ENCODE measurements at places on chromosomes 7 and 10.

- no peak for DNase-seq
Observed at GRCh38 chr10:88598055-88598454, 11.5 kb downstream of the LIPJ start.

GRCh38 chr10:100652406-100653135 is 92.8 kb upstream of the PAX2 start:
- no peak for DNase-seq

DNA sequence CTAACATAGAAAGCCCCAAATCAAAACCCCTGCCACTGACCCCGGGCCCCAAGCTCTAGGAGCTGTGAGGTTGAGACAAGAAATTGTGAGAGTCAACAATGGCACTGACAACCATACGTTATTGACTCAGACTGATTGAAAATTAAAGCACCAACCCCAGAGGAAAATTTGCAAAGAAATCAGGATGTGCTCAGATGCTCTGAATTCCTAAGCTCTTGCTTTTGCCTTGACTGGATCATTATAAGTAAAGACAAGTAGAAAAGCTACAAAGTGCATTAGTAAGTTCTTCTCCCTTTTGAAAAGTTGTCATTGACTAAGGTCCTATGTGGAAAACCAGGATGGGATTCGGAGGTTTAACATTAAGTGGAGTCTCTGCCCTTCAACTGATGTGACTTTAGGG is 130.2 kb downstream of the SAMD9 start:
- no peak for DNase-seq

DNA sequence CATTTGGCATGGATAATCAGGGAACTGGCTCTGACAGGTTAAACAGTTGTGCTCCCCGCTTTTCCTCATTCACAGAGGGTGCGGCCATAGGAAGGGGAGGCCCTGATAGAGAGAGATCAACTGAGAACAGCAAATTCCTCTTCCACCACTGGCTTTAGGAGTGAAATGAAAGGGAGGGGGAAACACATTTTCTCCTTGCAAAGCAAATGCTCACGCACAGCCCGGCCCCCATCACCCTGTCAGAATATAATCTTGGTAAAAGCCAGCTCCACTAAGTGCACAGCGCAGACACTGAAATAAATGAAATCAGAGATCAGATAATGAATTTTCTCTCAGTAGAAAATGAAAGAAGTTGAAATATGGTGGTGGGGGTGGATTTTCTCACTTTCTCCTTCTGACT is 187.2 kb downstream of the GLI3 start:
- no peak for DNase-seq

- no peak for DNase-seq
Observed at GRCh38 chr10:109696981-109697775, 226.1 kb downstream of the XPNPEP1 start.

- peak; percentile 49 for DNase-seq
Observed at GRCh38 chr7:42770114-42770513, 141.8 kb downstream of the C7orf25 start.

GRCh38 chr10:93702210-93703001 is at the start of gene FRA10AC1:
TSS of gene FRA10AC1 (minus strand) at chr10:93702592. CDS start at chr10:93700106, 2,486 bp downstream.
- peak; percentile 85 for DNase-seq

DNA sequence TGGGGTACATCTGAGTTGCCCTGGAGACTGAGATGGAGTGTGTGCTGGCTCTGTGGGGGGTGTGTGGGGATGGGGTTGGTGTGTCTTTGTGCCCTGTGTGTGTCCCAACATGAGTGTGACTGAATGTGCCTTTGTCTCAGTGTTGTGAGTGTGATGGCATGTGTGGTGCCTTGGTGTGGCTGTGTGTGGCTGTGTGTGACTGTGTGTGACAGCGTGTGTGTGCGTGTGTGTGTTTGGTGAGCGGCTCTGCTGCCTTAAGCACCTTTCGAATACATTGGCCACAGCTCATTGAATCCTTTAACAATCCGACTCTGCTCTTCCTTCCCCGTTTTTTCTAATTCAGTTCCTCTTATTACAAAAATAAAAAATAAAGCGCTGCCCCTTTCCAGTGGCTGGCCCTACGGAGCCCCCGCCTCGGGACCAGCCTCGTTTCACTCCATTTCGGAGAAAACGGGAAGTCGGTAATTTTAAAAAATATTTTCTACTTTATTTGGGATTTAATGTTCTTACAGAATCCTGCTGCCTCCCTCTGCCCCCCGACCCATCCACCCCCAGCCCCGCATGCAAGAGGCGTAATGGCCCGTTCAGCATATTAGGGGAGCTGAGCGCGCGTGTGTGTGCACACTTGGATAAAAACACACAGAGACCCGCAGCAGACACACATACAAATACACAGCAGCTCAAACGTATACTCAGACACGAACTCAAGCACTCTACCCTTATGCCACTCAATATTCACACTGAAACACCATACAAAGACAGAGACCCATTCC is 35.5 kb downstream of the HIF1AN start:
- DNase-seq, result no peak

DNA sequence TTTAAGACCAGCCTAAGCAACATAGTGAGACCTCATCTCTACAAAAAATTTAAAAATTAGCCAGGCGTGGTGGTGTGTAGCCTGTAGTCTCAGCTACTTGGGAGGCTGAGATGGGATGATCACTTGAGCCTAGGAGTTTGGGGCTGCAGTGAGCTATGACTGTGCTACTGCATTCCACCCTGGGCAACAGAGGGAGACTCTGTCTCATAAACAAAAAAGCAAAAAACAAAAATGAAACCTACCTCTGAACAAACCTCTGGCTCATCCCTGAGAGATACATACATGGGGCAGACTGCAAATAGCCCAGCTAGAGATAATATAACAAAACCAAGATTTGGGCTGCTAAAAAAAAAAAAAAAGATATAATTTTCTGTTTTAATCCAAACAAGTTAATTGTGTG is 19.5 kb downstream of the C10orf67 start:
- DNase-seq, result no peak

- no peak for DNase-seq
Observed at GRCh38 chr10:972763-973162, 15.5 kb upstream of the GTPBP4 start.

GRCh38 chr10:118115701-118116100 is 69.0 kb upstream of the RAB11FIP2 start:
- no peak for DNase-seq

DNA sequence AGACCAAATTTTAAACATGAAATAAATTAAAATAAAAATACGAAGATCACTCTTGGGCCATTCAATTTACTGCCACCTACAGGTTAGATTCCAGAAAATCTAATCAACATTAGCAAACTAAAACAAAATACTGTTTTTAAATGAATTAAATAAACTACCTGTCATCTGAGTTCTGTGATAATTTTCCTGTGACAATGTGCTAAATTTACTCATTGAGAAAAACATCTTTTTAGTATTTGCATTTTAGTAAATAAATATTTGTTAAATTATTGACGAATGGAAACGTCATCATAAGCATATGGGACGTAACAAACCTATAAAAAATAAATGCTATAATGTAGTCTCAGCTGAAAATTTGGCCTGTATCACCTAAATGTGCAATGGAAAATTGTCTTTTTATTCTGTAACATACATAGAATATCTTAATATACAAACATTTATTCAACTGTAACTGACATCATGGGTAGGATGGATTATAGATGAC is 72.1 kb downstream of the ITGB8 start:
- no peak for DNase-seq

DNA sequence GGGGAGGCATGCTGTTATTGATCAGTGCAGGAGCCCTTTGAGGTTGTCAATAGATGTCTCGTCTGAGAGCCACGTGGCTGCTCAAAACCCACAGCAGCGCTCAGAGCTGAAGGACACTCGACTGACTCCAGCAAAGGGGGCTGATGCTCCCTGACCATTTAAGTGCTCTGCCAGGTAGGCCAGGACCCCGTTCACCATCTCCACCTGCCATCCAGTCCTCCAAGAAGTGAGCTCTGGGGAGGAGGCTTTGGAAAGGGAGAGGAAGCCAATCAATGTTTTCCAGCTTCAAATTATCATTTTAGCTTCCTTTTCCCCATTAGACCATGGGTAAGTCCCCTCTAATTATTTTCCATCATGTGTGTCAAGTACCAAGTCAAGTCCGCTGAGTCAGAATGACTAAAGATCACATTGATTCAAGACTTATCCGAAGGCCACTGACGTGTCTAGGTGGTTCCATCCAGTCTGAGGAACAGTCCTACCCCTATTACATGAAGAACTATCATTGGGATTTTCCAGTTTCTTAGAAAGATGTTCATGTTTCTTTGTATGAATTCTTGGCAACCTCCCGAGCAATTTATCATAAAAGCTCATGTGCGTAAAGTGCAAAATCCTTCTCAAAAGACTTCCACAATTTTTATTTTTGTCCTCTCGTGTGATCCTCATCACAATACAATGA is 302.6 kb upstream of the LYZL1 start:
- DNase-seq, result no peak

DNA sequence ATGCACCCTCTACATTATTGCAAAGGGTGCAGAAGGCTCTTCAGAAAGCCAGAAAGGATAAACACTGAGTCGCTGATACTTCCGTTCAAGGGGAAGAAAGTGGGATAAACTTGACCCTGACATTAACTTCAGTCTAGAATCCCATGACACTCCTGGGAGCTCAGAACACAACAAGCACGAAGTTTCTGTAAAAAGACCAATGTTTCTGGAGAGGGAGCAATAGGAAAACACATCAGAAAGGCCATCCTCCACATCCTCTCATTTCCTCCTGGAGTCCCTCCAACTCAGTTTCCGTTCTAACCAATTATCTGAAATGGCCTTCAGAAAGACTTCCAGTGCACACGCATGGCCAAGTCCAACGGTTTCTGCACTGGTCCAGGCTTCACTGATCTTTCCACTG is 113.5 kb downstream of the SORBS1 start:
- DNase-seq, result no peak

DNA sequence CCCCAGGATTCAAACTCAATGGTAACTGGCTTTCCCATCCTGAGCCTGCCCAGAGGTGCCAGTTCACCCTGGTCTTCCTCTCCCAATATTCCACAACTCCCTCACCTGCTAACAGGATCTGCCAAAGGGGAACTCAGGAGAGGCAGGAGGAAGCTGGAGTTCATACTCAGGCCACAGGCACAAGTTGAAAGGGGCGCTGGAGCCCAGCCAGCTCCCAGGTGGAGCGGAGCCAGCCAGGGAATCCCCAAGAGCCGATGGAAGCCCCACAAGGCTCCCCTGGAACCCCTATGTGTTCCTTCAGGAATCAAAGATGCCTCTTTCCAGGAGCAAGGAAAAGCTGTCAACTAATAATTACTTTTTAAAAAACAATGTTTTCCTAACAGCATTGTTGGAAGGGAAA is 63.5 kb downstream of the SH3PXD2A start:
- DNase-seq, result no peak

- no peak for DNase-seq
Observed at GRCh38 chr10:87927091-87927490, 63.7 kb downstream of the PTEN start.

Measured in fibroblast of skin of left quadriceps (primary cell).